ENCODE measurements at places on chromosomes 1 and 21. TPM values are rescaled to one million over a fixed set of nuclear protein-coding genes. Genes with fewer than 3 reads are reported as not detected.

DNA sequence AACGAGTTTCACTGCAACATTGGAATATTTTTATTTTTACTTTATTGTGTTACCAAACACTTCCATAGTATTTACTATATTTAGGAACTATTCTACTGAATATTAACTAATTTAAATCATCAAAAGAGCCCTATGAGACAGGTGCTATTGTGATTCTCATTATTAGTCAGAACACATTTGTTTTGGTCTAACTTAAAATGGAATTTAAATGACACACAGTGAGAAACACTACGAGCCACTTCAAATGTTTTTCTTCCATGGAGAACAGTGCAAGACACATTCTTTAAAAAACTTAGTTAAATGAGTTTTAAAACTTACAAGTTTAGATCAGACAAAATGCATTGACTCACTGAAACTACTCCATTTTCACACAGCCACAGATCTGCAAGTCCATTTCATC lies 6.6 kb upstream of the TRAF3IP3 start:
- peak overlapping the region; percentile 60 for H3K4me3 ChIP-seq
- H3K4me1 ChIP-seq, result peaks cover 51% of the 10 kb centered on the region
- no peak for DNase-seq
- H3K27me3 ChIP-seq, result no peaks in the 10 kb centered on the region
- H3K36me3 ChIP-seq, result no peaks in the 10 kb centered on the region

TMEM81 gene
- 7.2 TPM for total RNA-seq

GRCh38 chr1:94283462-94283861 lies 46.1 kb upstream of the ARHGAP29 start:
- DNase-seq, result no peak
- no peak overlapping the region for H3K4me3 ChIP-seq
- no peaks in the 10 kb centered on the region for H3K36me3 ChIP-seq

DNA sequence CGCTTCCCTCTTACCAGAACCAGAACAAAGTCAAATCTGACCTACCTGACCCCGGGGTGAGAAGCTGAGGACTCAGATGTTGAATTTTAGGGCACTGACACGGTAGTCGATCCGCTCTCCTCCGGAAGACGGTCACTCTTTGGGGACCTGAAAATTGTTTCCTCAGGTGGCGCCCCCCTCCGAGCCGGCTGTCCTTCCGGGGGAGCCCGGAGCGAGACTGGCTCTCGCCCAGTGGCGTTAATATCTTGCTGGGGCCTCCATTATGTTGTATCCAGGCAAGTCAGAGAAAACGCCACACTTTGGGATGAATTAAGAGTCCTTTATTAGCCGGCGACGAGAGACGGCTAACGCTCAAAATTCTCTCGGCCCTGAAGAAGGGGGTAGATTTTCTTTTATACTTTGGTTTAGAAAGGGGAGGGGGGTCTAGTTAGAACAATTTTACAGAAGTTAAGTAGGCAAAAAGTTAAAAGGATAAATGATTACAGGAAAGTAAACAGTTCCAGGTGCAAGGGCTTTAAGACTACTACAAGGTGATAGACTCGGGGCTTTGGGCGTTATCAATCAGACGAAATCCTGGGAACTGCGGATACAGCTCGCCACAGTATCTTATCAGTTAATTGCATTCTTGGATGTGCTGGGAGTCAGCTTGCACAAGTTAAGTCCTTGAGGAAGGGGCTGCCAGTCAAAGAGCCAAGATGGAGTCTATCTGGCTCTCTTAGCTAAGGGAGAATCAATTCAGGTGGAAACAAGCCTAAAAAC lies 269.5 kb downstream of the DSCAM start:
- H3K27me3 ChIP-seq, result no peaks in the 10 kb centered on the region
- no peak for DNase-seq
- no peaks in the 10 kb centered on the region for H3K4me1 ChIP-seq
- no peak overlapping the region for H3K4me3 ChIP-seq
- no peak overlapping the region for H3K27ac ChIP-seq

TMOD4 gene
- total RNA-seq, result 1.2 TPM

Measured in natural killer cell treated with Interleukin-12 subunit alpha and Interleukin-12 subunit beta and Interleukin-15 and Interleukin-18, amount 100 ng/mL, for 72 hours (primary cell).